ENCODE measurements at places on chromosomes 5 and 9.

GRCh38 chr5:180498378-180498777 is 4.2 kb downstream of the CNOT6 start:
- no peak for DNase-seq

- DNase-seq = no peak
Observed at GRCh38 chr5:141298376-141298775, 5.5 kb downstream of the SLC25A2 start.

- DNase-seq = no peak
Observed at GRCh38 chr5:98076501-98076900, 697.0 kb upstream of the RGMB start.

DNA sequence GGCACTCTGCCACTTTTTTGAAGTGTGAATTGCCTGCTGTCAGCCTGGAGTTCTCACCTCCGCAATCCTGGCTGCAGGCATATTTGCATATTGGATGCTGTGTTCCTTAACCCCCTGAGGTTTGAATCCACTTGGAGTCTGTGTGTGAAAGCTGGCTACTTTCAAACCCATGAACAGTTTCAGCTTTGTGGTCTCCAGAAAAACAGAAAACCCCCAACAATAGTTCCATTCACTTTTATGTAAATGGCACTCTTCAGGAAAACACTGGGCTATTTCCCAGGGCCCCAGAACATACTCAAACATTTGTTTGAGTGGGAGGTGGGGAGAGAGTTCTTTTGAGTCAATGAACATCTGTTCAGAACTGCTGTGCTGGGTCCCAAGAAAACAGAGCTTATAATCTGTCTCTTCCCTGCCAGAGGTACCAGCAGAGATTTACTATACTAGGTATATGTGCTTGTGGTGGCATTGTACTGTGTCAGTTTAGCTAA is 5.0 kb downstream of the NUDT2 start:
- no peak for DNase-seq

GRCh38 chr9:125700791-125701190 is 6.2 kb downstream of the MAPKAP1 start:
- DNase-seq = no peak

DNA sequence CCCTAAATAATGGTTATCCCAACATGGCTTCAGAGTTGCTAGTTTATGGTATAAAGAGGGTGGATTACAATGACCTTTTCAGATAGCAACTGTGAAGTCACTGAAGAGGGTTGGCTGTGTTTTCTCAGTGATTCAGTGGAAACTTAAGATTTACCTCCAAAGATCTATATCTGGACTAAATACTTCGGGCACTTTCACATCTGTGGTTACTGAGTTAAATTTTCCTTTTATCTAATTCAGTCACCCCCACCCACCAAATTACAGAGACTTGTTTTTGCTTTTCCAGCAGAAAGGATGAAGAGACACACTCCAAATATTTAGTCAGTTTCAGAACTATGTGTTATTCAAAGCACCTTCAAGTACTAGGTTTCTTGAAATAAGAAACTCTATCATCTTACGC is 573.2 kb downstream of the CCDC171 start:
- no peak for DNase-seq

- no peak for DNase-seq
Observed at GRCh38 chr5:143078971-143079370, 308.8 kb downstream of the ARHGAP26 start.
